ENCODE measurements at places on chromosomes 5 and 9.

GRCh38 chr5:74639807-74640449 is 600 bp downstream of the ENC1 start:
- peak; percentile 31 for DNase-seq

DNA sequence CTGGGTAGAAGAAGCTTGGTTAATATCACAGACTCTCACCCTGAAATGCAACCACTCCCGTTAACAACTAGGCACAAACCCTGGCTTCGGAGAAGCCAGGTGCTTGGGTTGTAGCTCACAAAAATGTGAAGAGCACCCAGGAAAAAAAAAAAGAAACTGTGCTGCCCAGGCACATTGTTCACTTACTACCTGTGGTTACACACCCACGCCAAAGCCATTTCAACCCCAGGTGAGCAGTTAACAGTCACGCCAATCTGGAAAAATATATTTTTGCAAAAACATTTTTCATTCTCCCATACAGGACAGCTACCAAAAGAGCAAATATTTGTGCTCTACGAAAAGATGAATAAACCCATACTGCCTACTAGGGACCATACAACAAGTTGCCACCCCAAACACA is 49.2 kb downstream of the SIL1 start:
- DNase-seq: no peak

DNA sequence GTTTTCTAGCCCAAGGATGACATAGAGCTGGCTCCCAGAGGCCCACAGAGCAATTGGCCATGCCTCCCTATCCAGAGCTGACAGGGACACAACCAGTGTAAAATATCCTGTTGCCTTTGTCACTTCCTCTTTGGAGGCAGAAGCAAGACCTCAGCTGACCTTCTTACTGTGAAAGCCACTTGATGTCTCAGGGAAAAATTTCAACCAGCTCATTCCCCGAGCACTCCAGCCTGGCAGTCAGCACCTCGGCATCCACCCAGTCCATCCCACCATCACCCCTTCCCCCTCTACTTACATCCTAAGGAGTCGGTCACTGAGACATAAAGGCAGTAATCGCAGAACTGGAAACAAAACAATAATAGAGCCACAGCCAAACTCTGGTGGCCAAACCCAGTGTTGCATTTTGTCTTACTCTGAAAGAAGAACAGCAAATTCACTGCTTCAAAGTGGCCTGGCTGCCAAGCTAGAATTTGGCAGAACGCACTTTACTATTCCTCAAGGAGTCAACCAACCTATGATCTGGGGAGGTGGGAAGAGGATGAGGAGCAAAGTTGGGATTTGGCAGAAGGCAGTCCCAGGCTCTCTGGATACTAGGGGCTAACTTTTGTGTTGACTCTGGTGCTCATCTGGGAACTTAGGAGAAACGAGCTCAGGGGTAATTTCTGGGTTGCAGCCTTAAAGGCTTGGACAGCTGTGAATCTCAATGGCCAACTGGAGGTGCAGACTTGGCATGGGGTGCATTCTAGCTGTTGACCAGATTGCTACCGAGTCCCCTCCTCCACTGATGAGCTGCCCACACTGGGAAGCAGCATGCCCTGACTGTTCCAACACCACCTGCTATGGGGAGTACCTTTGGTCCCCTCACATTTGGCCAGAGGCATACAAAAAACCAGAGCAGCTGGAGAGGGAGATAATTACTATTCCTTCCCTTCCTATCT is 13.6 kb downstream of the NIPAL4 start:
- DNase-seq: no peak

DNA sequence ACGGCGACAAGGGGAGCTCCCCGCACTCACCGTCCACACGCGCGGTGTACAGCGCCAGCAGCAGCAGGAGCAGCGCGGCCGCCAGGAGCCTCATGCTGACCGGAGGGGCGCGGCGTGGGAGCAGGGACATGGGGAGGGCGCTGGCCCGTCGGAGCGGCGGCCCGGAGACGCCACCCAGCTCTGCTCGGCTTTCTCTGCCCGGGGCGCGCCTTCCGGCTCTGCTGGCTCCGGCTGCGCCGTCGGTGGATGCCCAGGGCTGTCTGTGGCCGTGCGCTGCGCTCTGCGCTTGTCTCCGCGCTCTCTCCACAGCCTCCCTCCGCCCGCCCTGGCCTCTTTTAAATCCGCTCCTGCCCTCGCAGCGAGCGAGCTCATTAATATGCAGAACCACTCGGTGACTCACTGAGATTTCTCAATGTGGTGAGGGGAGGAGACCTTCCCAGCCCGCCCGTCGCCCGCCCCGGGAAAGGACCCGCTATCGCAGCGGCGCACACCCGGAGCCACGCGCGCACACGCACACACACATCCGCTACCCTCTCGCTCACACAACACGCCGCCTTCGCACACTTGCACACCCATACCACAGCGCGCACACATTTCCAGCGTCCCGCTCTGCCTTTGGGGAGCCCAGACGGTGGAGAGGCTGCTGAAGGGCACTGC is at the start of gene CXCL14:
TSS of gene CXCL14 (minus strand) at position 307 of the 657 bp plus-strand sequence. CDS start at position 94, 213 bp downstream.
- peak; percentile 72 for DNase-seq

DNA sequence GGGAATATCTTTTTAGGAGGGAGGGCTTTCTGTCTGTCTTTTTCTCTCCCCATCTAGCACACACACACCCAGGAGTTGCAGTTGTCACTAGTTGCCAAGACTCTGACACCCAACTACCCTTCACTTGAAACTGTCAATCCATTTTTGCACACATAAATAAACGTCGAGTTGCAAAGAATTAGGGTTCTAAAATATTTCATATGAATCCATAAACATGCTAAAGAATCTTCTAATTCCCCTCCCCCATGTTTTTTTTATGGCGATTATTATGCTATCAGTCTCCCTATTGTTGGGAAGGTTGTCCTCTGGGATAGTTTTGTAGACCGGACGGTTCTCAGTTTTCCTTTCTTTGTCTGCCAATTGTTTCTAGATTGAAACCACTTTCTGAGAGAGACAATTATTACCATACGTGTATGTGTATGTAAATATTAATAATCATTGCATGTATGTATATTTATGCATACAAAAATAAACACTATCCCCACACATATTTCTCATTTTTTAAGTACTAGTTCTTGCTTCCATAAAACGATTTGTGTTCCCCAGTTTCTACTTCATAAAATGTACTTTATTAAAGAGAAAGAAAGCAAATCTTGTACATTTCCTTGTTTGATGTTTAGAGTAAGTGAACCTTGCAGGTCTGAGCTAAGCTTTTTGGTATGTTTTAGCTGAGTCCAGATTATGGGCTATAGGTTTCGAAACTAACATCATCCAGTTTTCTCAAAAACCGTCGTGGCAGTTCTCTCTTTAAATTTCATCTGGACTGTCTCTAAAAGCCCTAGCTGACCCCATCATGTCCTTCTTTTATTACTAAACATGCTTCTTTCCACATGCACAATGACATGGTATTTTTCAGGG is 165.0 kb upstream of the MPDZ start:
- no peak for DNase-seq

GRCh38 chr5:177966009-177966838 is 29.8 kb downstream of the PROP1 start:
- DNase-seq: no peak

DNA sequence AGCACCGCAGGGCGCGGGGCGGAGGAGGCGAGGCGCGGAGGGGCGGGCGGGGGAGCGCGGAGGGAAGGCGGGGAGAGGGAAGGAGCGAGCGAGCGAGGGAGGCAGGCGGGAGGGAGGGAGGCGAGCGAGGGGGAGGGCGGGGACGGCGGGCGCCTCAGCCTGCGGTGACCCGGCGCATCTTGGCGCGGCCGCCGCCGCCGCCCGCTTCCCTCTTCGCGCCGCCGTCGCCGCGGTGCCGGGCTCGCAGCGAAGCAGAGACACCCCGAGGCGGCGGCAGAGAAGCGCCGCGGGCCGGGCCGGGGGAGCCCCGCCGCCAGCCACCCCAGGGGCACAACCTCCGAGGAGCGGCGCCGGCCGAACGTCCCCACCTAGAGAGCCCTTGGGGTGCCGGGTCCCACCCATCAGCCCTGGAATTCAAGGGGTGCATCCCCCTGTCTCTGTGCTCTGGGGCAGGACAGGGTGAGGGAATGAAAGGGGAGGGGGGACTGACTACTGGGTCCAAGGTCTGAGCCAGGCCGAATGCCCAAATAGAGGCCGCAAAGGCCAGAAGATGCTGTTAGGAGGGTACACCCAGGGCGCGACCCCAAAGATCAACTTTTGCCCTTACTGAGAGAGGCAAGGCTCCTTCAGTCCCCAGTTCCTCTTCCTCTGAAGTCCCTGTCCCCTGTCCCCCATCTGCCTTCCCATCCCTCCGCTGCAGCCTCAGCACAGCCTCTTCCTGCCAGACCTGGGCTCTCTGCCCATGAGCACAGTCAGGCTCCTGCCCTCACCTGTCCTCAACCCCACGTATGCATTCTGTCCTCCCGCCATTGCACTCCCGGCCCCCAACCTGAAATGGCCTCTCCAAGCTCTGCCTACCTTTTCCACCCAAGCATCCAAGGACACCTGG is at the start of gene ADAMTS2:
TSS of gene ADAMTS2 (minus strand) at position 29 of the 889 bp plus-strand sequence. CDS start 133 bp downstream, outside the sequence.
- DNase-seq: peak; percentile 89

- no peak for DNase-seq
Measured at GRCh38 chr9:74958587-74958986, 5.9 kb upstream of the C9orf40 start.

DNA sequence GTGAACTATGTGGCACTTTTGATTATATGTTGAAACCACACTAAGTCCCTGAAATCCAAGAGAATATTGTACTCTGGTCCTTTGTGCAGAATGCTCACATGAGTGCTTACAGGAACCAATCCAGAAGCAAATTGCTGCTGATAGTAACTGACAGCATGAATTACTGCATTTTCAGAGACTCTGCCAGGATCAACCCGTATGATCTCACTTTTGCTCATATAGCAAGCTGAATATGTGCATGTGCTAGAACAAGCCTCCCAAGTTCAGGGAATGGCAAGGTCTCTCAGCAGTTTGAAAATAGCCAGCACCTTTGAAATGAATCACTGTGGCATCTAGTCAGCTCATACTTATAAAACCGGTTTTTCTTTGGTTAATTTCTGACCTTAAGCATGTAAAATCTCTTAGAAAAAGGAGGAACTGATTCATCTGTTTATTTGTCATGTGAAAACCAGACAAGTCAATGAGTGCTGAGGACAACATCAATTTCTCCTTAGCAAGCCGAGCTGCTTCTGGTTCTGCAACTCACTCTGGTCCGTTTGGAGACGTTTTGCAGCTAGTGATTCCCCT is 215.7 kb upstream of the ELL2 start:
- no peak for DNase-seq

- DNase-seq: no peak
Measured at GRCh38 chr5:93874080-93874479, 132.7 kb upstream of the POU5F2 start.

DNA sequence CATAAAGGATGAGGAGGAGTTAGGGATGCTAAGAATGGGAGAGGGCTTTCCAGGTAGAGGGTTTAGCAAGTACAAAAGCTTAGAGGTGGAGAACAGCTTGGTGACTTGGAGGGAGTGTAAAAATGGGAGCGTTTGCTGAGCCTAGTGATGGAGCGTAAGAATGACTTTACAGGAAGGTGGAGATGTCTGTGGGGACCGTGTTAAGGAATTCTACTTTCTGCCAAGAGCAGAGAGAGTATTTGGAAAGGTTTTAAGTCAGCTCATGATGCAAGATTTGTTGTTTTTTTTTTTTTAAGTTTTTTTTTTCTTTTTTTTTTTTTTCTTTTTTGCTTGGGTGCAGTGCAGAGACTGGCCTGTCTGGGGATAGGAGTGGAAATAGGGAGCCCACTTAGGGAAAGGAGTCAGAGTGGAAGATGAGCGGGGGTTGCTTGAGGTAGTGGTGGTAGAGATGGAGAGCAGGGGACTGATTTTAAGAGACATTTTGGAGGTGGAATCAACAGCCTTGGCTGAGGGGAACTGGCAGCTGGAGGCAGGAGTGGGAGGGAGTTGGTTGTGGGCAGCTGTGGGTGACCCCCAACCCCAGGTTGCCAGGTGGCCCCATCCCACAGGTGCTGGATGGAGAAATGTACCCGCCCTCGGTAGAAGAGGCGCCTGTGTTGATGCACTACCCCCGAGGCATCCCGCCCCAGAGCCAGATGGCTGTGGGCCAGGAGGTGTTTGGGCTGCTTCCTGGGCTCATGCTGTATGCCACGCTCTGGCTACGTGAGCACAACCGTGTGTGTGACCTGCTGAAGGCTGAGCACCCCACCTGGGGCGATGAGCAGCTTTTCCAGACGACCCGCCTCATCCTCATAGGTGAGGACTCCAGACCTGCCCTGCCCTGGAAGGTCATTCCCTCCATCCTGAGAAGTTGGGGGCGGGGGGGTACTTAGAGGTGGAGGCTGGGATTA is 12.4 kb downstream of the PTGS1 start:
- DNase-seq: no peak

- no peak for DNase-seq
Measured at GRCh38 chr5:164578401-164578800, 1073.0 kb downstream of the MAT2B start.

DNA sequence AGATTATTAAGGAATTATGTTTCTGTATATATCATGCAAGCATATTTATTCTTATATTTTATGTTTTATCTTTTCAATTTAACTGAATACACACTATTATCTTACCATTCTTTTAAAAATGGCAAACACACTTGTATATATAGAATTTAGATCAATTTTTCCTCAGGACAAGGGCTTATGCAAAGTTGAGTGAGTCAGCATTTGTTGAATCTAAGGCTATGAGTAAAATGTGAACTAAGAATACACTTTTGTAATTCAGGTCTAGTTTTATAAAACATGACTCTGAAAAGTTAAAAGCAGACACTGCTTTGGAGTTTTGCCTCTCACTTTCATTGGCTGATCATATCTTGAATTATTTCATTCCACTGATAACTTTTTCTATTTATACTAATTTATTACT is 127.8 kb downstream of the FOCAD start:
- no peak for DNase-seq

DNA sequence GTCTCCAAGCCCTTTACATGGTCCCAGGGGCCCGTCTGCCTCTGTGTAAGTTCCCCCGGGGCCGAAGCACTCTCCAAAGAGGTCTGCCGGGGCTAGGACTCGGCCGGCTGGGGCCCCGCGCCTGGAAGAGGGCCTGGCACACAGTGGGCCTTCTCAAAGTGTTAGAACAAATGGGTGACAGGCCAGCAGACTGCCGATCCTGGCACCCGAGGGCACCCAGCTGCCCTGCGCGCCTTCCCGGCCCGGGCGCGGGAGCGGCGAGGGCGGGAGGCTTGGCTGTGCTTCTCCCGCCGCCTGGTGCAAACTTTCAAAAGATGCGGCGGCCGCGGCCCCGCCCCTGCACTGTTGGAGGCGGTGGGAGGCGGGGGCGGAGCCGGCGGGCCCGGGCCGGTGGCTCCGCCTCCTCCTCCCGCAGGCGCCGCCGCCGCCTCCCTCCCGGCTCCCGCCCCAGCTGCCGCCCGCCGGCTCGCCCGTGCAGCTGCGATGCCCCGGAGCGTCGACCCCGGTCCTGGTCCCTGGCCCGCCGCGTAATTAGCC is at the start of gene NEURL1B:
TSS of gene NEURL1B (plus strand) at position 442 of the 537 bp plus-strand sequence. CDS start 144 bp downstream, outside the sequence.
- DNase-seq: peak; percentile 83

- peak; percentile 81 for DNase-seq
Measured at GRCh38 chr5:74538206-74538661, 102.3 kb downstream of the ENC1 start.
